ENCODE measurements at places on chromosomes 1 and 21.
A peak's percentile ranks its signal among the peaks of the same experiment; 100 is the strongest.

DNA sequence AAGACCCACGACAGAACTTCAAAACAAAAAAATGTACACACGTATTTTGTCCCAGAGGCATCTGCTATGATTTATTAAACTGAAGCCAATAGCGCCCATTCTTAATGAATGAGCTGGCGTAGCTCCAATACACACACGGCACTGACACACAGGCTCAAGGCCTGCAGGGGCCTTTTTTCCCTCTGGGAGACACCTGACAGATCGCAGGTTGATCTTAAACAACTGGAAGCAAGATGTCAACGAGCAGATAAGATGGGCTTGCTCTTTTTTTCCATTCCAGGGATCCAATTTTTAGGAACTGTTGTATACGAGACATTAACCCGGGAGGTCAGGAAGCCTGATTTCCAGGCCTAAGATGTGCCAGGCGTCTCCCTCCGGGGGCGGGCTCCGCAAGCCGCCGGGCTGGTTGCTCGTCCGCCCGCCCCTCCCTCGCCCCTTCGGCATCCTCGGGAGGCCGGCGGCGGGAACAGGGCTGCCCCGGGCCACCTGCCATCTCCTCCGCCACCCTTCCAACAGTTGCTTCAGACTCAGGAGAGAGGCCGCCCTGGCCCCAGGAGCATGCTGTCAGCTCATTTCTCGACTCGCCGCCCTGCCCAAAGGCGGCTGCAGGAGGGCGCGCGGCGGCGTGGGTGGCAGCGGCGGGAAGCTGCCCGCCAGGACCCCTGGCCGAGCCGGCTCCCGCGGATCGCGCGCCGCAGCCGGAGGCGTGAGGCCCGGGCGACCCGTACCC lies 735 bp downstream of the TTC13 start:
- H3K4me1 ChIP-seq, result peaks cover 42% of the 10 kb centered on the region
- H3K4me3 ChIP-seq, result peak overlapping the region; percentile 98
- H3K36me3 ChIP-seq, result peaks cover 2% of the 10 kb centered on the region
- no peaks in the 10 kb centered on the region for H3K27me3 ChIP-seq

GRCh38 chr1:178574345-178574744 lies 61.4 kb downstream of the TEX35 start:
- no peaks in the 10 kb centered on the region for H3K36me3 ChIP-seq
- no peak for DNase-seq
- no peak overlapping the region for H3K4me3 ChIP-seq

DNA sequence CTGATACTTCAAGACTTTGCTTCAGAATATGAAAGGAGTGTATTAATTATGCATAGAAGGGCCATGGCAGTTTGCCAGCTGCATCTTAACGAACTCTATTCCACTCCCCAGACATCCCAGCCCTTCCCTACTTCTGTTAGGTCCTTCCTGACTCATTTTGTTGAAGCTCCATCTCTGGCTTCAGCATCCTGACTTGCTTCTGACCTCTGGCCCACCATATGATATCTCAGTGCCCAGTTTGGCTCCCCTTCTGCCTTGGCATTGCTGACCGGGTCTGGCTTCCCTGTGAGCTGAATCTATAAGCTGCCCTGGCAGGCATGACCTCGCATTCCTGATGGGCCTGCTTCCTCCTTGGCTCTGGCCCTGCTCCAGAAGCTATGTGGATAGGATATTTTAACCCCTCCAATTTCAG lies 27.6 kb upstream of the ARHGAP29 start:
- no peak overlapping the region for H3K27ac ChIP-seq
- no peak for DNase-seq
- no peak overlapping the region for H3K4me3 ChIP-seq

GRCh38 chr1:230011333-230012092 lies 55.5 kb upstream of the GALNT2 start:
- H3K27me3 ChIP-seq, result peaks cover 6% of the 10 kb centered on the region
- H3K4me1 ChIP-seq, result no peaks in the 10 kb centered on the region
- H3K36me3 ChIP-seq, result no peaks in the 10 kb centered on the region
- H3K4me3 ChIP-seq, result no peak overlapping the region
